ENCODE measurements at places on chromosomes 11 and 22.

DNA sequence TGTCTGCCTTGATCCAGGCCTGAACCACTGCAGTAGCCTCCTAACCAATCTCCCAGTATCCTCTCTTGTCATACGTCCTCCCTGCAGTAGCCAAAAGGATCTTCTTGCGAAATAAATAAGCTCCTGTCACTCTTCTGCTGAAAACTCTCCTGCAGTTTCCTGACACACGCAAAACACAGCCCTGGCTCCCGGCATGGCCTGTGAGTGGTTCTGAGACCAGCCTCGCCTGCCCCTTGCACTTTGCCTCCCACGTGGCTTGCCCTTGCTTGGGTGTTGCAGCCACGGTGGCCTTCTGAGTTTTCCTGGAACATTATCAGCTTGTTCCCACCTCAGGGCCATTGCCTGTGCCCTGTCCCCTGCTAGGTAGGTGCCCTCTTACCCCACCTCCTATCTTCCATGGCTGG lies 7.2 kb downstream of the ZC3H7B start:
- DNase-seq = no peak

GRCh38 chr11:114892381-114893197 lies 214.3 kb downstream of the NXPE2 start:
- DNase-seq = no peak

DNA sequence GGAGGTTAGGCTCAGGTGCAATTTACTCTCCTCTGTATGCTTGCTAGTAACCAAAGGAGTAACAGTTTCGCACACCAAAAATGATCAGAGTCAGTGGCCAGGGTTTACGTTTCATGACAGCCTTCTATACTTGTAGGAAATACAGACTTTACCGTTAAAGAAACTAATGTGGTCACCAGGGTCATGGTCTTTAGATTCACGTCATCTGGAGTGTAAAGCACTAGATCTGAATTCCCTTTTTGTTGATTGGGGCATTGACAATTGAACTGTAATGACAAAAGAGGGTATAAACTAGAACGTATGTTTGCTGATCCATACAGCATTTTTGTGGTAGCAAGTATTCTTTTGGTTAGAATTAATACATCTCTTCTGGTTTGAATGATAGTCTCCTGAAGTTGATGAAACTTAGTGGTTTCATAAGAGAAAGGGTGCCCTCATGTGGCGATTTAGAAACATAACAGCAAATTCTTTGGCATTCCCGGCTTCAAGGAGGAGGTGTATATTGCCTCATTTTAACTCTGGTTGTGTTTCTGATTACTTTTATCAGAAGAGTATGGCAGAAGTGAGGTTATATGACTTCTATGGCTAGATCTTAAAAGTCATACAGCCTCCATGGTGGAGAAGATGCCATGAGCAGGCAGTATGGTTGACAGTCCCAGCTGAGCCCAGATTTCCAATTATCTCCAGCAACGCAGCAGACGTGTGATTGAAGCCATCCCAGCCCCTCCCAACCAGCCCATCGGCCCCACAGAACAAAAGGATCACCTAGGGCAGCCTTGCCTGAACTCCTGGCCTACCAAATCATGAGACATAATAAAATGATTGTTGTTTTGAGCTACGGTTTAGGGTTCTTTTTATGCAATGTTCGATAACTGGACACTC lies 35.1 kb downstream of the MMP7 start:
- no peak for DNase-seq

- DNase-seq = no peak
Observed at GRCh38 chr11:33847251-33847650, 44.6 kb downstream of the LMO2 start.

- no peak for DNase-seq
Observed at GRCh38 chr11:70334351-70334995, 63.9 kb upstream of the CTTN start.

DNA sequence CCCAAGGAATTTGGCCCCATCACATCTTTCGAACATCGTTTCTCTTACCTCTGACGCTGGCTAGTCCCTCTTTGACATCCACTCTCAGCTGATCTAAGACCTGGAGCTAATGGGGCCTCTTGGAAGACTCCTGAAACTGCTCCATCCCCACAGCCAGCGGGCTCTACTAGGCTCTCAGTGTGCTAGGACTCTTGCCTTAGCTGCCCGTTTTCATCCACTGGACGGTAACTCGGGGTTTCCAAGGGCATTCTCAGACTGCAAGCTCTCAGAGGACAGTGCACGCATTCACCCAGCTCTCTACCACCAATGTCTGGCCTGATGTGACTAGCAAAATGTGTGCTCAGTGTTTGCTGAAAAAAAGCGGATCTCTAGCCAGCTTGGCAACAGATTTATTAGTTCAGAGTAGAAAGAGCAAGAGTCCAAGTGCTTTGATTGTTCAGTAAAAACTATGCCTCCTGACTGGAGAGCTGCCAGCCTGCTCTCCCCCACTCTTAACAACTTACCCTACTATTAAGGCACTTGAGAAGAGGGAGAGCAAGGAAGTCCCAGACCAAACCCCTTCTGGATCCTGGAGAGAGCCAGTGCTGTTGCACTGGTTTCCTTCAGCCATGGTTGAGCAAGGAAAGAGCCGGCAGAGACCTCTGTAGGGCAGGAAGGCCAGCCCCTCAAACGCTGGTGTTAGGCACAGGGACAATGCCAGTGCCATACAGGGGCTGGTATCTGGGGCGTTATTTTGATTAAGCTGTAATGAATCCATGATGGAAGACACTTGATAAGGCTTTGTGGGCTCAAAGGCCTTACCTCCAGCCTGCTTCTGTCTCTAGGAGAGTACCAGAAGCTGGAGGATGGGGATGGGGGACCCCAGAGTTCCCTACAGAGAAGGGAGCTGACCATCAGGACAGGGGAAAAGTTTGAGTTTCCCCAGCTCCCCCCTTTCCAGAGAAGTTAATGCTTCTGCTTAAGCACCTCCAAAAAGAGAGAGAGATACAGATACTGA lies 9.2 kb downstream of the RELA start:
- DNase-seq = no peak

GRCh38 chr22:24392218-24392931 lies 35.0 kb upstream of the ADORA2A start:
- DNase-seq = no peak

GRCh38 chr11:61495801-61496601 lies 12.5 kb upstream of the LRRC10B start:
- DNase-seq = no peak

DNA sequence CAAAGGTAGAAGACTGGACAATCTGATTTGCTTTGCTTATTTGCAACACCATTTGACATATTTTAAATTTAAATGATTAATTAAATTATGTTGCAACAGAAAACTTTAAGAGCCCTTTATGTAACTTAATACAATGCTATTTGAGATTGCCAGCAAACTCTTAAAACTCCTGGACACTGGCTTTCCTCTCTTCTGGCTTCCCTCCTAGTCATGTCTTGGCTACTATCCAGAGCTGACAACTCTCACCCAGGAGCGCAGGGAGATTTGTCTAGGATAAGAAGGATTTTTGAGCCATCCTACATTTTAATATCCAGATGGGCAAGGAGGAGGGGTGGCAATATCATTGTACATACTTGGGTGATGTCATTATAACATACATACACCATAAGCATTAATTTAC lies 134.3 kb downstream of the ELP4 start:
- no peak for DNase-seq

DNA sequence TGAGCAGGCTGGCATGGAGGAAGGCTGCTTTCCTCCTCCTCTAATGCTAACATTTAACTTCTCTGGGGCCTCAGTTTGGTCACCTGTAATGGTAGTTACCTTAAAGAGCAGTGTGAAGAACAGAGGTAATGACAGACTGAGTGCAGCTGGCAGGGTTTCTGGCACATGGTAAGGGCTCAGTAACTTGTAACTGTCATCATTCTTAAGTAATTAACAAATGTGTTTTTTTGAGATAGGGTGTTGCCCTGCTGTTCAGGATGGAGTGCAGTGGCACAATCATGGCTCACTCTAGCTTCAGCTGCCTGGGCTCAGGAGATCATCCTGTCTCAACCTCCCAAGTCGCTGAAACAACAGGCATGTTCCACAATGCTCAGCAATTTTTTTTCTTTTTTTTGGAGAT lies 242.0 kb upstream of the SYN3 start:
- DNase-seq = no peak

- DNase-seq = no peak
Observed at GRCh38 chr22:44880610-44881290, 128.4 kb downstream of the ARHGAP8 start.

DNA sequence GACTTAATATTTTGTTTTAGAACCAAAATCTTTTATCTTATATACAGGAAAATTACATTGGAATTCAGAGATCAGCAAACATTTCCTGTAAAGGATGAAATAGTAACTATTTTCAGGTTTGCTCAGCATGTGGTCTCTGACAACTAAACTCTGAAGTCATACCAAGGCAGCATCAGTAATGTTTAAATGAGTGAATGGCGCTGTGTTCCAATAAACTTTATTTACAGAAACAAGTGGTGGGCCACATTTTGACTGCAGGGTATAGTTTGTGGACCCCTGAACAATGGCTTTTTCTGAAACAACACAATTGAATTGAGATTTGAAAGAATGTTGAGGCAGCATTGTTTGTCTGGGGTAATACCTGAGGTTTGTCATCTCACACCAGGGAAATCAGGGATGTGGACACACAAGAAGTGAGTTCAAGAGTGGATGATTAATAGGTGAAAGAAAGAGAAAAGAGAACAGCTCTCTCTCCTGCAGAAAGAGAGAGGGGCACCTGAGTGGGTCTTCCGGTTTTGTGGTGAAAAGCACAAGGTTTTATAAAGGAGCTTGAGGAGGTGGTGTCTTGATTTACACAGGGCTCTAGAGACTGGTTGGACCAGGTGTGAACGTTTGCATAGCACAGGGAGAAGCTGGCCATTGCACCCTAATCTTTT lies 113.5 kb upstream of the VPREB1 start:
- DNase-seq = no peak

- DNase-seq = no peak
Observed at GRCh38 chr11:106047631-106048030, 25.6 kb upstream of the MSANTD4 start.

- DNase-seq = no peak
Observed at GRCh38 chr11:6156628-6157359, 13.3 kb downstream of the OR52B2 start.

DNA sequence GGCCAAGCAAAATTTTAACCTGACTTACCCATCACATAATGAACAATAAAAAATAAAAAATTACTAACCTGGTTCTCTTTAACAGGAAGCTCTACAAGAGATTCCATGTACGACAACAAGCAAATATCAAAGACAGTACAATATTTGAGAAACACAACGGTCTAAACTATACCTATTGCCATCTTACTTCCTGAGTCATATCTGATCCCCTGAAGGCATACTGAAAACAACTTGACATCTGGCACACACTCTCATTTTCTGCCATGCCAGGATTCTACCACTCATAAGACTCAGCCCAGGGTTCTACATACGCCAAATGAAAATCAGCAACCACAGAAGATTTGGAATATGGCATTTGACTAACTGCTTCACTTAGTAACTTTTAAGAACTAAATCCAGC lies 13.8 kb downstream of the DENND5A start:
- DNase-seq = no peak

DNA sequence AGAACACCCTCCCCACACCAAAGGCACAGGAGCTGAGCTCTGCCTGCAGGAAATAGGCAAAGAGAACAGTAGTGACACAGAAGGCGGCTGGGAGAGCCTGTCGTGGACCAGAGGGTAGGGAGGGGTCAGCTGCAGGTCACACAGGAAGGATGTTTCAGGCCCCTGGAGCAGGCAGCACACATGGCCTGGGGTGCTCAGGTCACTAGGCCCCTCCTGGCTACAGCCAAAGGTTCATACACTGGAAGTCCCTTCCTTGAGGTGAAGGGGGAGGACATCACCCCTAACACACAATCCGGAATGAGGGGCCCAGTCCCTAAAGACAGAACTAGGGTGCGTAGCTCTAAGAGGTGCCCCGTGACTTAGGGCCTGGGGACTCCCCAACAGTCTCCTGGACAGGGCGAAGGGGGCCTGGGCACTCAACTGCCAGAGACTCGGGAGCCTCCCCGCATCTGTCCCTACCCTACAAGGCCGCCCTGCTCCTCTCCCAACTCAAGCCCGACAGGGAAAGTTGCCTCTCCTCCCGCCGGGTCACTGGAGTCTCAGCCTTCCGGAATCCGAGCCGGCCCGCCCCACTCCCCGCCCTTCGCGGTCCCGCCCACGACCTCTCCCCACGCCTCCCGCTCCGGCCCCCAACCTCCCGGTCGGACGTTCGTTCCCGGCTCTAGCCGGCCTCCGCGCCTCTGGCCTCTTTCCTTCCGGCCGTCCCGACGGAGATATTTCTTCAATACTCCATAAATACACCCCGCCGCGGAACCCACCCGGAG lies at the start of gene CYB5R2:
TSS of gene CYB5R2 (minus strand) at position 541 of the 764 bp plus-strand sequence. CDS start 675 bp downstream, outside the sequence.
- DNase-seq = no peak

DNA sequence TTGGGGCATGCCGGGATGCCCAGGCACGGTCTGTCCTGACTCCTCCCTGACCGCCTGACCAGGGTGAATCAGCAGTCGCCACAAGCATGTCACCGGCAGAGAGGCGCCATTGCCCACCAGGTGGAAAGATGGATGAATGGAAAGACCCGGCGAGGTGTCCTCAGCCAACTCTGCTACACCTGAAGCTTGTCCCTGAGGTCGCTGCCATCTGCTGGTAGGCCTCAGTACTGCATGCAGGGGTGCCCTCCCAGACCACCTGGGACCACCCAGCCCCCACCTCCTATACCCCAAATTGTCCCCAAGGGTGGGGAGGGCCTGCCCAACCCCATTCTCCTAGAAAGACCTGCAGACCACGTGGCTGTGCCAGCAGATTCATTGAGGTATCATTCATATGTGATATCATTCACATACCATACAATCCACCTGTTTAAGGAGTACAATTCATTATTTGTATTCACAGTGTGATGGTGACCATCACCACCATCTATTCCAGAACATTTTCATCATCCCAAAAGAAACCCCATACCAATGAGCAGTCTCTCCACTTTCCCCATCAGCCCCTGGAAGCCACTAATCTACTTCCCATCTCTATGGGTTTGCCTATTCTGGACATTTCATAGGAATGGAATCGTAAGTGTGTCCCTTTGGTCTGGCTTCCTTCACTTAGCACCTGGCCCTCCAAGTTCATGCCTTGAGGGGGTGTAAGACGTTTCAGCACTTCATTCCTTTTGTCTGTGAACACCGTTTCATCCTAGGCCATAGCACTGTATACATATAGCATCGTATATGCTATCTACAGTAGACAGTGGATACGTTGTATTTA lies 17.5 kb downstream of the FGF3 start:
- no peak for DNase-seq

- DNase-seq = no peak
Observed at GRCh38 chr11:9203691-9204311, 61.3 kb downstream of the DENND5A start.

- DNase-seq = no peak
Observed at GRCh38 chr11:1163911-1164735, 6.4 kb downstream of the MUC5AC start.

DNA sequence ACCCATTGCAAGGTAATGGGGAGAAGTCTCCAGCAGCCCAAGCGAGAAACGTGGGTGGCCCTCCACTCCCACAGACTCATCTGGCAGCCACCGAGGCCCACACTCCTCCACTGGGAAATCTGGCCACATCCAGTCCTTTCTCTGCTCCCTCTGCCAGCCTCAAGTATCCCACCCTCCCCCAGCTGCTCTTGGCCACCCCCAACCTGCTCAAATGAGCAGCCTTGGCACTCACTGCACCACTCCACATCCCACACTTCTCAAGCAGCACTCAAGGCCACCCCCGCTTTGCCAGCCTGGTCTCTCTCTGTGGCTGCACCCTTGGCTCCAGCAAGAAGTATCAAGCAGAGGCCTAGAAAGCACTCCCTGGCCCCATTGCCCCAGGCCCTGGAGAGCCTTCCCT lies 28.2 kb downstream of the SLC22A12 start:
- no peak for DNase-seq

- DNase-seq = no peak
Observed at GRCh38 chr11:84993386-84993785, 633.8 kb downstream of the DLG2 start.

Data from effector memory CD4-positive, alpha-beta T cell (primary cell).